Islet precursor cell (in vitro differentiated cells): ENCODE measurements at places on chromosomes 2 and 18.

- no peak for DNase-seq
Measured at GRCh38 chr2:187468262-187468661, 20.2 kb upstream of the CALCRL start.

GRCh38 chr2:53429901-53430300 lies 337.7 kb upstream of the CHAC2 start:
- no peak for DNase-seq

DNA sequence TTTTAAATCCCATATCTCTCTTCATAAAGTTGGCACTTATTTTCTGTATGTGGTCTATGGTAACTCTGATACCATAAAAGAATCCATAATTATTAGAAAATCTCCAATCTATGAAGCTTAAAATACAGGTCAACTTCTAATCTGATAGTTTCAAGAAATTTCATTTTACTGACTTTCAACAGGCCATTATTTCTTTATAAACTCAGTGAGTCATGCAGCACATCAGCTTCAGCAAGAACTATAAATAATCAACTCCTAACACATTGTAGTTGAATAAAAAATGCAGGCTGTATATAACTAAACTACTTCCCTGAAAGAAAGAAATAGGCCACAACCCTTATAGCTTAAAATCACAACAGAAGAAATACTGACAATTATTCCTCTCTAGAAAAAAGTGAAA lies 204.3 kb upstream of the CCDC150 start:
- no peak for DNase-seq

GRCh38 chr2:19700861-19701585 lies 200.8 kb downstream of the TTC32 start:
- no peak for DNase-seq

DNA sequence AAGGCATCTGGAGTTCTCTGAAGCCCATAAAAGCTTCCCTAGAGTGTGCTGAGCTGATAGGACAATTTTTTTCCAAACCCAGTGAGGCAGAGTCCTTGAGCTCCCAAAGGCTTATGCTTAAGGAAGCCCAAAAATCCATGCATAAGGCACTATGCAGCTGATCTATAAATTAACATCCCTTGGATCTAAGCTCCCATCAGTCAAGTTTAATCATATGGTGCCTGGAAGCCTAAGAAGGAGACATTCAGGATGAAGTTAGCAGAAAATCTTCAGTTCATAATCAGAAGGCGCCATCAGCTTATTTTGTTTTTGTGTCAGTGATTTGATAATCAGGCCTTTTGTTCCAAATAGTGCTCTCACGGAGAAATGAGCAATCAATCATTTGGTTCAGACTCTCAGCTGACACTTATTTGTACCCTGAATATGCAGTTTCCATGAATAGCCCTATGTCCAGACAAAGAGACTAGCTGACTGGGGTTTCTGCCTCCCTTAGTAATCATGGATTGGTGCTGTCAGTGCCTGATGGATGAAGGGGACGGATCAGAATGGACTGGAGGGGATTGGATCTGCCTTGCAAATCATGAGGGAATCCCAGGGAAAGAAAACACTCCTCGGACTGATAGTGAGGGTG lies 464.8 kb upstream of the RGPD4 start:
- DNase-seq, result no peak

DNA sequence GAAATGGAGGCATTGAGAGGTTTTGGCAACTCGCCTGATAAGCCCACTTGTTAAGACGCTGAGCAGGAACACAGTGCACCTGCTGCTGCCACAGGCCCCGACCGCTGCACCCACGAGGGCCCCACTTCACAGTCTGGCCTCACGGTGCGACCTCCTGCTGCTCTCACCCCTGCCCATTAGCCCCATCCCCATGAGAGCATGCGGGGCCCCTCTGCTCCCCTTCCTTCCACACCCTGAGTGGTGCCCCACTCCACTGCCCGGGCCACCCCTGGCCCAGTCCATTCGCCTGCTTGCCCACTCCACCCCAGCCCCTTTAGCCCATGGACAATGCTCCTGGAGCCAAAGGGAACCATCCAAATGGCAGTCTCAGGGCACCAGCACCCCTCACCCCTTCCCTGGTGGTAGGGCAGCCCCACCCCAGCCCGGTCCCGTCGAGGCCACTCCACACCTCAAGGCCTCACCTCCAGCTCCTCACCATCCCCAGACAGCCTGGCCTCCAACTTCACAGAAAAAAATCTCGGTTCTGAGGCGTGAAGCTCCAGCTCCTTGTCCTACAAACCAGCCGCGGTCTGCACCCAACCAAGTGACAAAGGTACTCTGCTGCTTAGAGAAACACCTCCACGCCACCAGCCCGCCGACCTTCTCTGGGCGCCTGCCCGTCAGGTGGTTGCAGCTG lies 6.7 kb upstream of the GPR55 start:
- peak; percentile 32 for DNase-seq

GRCh38 chr2:85914922-85915321 lies 26.1 kb upstream of the ST3GAL5 start:
- peak; percentile 38 for DNase-seq

GRCh38 chr2:68379184-68379708 lies 14.2 kb downstream of the PLEK start:
- no peak for DNase-seq

- DNase-seq, result no peak
Measured at GRCh38 chr2:120787822-120788700, 52.4 kb downstream of the GLI2 start.

GRCh38 chr2:39975476-39976020 lies 196.5 kb upstream of the THUMPD2 start:
- DNase-seq, result no peak
